ENCODE measurements at places on chromosomes 5 and 9.
A peak's percentile ranks its signal among the peaks of the same experiment; 100 is the strongest.

GRCh38 chr5:164351245-164351834 lies 845.9 kb downstream of the MAT2B start:
- no peak for DNase-seq

- peak; percentile 10 for DNase-seq
Observed at GRCh38 chr9:129009584-129010141, 18.5 kb downstream of the SH3GLB2 start.

- DNase-seq, result no peak
Observed at GRCh38 chr5:124034963-124035362, 523.0 kb downstream of the CSNK1G3 start.

DNA sequence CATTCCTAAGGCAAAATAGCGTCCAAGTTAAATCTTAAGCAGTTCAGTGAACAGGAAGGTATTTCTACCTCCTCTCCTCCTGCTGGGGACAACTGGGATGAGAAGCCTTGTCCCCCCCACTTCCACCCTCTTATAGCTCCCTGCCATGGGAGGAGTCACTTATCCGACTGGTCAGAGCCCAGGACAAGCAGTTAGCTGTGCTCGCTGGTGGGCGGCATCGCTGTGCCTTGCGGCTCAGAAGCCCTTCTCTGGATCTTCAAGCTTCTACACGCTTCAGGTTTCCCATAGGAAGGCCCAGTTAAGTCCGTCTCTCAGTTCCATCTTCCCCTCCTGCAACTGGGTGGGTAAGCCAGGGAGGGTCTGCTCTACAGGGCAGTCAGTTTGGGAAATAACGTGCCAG lies 77.2 kb downstream of the PAX5 start:
- DNase-seq, result no peak

GRCh38 chr5:23627976-23628375 lies 120.6 kb downstream of the PRDM9 start:
- no peak for DNase-seq

- DNase-seq, result no peak
Observed at GRCh38 chr9:116174347-116174746, 20.8 kb downstream of the PAPPA start.

DNA sequence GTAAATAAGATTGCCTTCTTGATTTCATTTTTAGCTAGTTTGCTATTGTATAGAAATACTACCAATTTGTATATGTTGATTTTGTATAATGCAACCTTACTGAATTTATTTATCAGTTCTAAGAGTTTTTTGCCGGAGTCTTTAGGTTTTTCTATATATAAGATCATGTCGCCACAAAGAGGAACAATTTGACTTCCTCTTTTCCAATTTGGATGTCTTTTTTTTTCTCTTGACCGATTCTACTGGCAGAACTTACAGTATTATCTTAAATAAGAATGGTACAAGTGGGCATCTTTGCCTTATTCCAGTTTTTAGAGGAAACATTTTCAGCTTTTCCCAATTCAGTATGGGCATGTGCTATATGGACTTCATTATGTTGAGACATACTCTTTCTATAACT lies 624.7 kb upstream of the ACO1 start:
- DNase-seq, result no peak

DNA sequence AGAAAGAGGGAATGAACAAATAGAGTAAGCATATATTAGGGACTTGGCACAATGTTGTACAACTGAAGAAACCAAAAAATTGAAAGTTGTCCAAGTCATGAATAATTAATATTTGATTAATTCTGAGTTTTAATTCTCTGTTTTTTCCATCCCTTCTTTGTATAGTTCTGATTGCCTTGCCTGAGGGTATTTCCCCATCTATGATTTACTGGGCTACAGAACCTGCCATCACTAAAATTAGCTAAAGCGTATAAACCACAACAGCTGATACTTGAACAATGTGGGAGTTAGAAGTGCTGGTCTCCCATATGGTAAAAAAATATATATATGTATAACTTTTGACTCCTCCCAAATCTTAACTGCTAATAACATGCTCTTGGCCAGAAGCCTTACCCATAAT lies 1253.5 kb upstream of the CDH6 start:
- no peak for DNase-seq

DNA sequence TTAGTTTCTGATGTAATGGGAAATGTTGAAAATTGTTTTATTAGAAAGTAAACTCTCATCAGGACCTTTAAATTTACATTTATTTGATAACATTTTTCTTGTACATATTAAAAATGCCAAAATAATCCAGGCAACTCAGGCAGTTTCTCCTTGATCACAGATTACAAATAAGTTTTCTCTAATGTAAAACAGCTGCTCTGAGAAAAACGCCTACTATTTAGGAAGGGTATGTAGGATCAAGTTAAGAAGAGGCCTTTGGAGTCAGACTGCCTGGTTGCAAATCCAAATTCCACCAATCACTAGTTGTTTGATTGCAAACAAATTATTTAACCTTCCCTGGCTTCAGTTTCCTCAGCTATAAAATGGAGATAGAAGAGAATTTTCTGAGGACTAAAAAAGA lies 610.8 kb downstream of the PDE4D start:
- no peak for DNase-seq
